ENCODE measurements at places on chromosomes 4 and X.

GRCh38 chr4:128221586-128221985, 66.0 kb downstream of the PGRMC2 start:
- DNase-seq = no peak

- peak; percentile 58 for DNase-seq
Measured at GRCh38 chr4:77072195-77072753, 3.5 kb downstream of the CCNI start.

DNA sequence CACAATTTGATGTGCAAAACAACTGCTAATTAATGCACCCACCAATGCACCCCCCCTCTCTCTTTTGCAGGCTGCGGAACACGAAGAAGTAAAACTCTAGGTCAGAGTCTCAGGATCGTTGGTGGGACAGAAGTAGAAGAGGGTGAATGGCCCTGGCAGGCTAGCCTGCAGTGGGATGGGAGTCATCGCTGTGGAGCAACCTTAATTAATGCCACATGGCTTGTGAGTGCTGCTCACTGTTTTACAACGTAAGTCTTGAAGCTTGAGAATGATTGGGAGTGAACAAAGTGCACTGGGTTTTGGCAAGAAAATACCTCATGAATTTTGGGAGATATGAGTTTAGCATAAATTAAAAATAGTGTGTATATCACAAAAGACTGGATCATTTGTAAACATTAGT, 28.9 kb downstream of the TMPRSS11E start:
- no peak for DNase-seq

DNA sequence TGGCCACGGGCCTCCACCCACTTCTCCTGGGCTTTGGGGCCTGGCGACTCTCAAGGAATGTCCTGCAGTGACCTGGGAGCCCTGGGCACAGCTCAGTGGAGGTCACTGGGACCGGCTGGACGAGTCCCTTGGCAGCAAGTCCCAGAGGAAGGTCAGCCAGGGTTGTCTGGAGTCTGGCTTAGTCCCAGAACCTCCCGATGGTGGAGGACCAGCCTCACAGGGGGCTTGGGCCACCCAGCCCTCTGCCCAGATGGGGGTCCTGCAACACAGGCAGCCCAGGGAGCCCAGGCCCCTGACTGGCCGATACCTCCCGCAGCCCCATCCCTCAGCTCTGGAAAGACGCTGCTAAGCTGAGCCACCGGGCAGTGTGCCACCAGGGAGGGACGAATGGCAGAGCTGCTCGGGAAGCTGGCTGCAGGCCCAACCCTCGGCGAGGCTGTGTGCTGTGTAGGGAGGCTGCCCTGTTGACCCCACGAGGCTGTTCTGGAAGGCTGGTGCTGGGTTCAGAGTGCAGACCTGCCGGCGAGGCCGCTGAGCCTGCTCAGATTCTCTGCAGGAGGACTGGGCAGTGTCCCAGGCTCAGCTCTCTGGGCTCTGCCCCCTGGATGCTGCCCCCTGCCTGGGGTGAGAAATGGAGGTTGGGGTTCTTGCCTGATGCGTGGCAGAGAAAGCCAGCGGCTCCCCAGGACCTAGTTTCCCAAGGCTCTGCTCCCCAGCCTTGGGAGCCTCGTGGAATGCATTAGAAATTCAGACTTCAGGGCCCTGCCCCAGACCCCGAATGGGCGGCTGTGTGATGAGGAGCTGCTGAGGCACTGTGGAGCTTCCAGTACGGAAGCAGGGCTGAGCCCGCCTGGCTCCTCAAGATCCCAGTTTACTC, 61.7 kb downstream of the ADRA2C start:
- no peak for DNase-seq
